HCEC 1CT (cell line): ENCODE measurements at places on chromosomes 3 and 15.

DNA sequence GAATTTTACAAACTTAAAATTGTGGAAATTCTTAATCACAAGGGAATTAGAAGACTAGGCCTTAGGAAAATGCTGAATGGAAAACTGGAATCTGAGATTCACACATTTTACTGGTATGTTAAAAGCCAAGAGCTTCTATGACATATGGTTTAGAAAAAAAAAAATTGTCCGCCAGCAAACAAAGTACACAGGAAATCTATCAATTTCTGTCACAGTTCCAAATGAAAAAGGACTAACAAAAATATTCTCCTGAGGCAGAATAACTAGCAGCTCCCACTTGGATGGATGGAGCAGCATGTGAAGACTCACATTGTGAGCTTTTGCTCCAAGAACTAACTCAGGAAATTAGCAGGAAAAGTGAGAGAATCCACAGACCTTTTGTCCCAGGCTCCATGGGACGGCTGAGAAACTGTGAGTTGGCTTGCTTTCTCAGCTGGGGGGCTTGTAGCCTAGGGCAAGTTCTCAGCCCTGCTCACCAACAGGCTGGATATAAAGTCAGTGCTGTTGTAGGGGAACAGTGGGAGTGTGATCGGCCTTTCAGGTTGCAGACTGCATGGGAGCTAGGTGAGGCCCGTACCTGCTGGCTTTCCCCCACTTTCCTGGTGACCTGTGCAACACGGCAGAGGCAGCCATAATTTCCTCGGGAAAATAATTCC lies 731.1 kb upstream of the SGO1 start:
- DNase-seq: no peak

DNA sequence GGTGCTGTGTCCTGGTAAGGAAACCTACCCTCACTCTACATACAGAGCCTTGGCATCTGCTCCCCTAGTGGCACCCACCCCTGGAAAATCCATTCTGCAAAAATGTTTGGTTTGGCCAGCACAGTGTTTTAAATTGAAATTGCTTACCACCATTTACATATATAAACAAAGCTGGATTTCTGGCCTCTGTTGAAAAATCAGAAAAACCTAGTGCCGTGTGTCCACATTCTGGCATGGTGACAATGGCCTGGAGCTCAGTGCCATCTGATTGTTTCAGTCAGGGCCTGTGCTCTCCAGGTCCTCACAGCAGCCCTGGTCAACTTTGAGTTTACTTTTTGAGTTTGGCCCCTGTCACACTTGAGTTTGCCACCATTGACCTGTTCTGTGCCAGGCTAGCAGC lies 2.9 kb upstream of the IL17RC start:
- no peak for DNase-seq

- DNase-seq: peak; percentile 38
Observed at GRCh38 chr3:19866751-19867347, 67.2 kb downstream of the EFHB start.

DNA sequence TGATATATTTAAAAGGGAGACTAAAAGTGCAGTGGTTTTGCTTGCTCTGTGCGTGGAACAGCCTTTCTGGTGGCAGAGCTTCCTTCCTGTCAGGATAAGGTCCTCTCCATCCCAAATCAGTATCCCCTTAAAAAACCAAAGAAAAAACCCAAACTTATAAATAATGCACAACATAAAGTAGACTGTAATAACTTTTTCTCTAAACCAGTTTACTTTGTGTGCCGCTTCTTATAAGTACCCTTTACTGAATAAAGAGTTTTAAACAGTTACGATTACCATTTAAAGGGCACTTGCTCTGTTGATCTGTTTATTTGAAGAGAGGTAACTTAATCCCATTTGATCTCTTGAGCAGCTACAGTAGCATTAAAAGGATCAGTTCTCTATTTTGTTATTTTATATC lies 2.5 kb downstream of the PIK3CA start:
- no peak for DNase-seq

DNA sequence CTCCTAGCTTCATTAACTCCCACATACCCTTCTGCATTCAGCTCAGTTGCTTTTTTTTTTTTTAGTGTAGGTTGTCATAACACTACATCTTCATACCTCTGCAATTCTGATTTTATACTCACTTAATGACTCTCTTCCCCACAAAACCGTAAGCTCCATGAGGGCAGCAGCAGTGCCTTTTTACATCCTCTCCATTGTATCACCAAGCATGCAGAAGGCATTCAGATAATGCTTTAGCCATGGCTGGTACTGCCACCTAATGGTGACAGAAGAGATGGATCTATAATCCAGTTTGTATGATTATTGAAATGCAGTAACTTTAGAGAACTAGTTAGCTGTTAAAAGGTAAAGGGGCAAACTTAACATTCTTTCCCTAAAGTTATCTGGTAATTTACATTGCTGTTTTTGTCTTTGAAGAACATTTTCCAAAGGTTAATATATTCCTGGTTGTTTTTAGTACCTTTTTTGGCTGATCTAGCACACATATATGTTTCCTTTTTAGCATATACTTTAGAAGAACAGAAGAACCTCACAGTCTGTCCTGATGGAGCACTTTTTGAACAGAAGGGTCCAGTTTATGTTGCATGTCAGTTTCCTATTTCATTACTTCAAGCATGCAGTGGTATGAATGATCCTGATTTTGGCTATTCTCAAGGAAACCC lies 36.8 kb downstream of the ATP1B3 start:
- peak; percentile 48 for DNase-seq
